Activated T-helper 17 cell treated with anti-CD3 and anti-CD28 coated beads, Interleukin-2, amount 50 U/mL, for 72 hours (primary cell): ENCODE measurements at places on chromosomes 12 and 14. TPM values are rescaled to one million over a fixed set of nuclear protein-coding genes. Genes with fewer than 3 reads are reported as not detected.

Gene ANKS1B
- 1.8 TPM for total RNA-seq

DNA sequence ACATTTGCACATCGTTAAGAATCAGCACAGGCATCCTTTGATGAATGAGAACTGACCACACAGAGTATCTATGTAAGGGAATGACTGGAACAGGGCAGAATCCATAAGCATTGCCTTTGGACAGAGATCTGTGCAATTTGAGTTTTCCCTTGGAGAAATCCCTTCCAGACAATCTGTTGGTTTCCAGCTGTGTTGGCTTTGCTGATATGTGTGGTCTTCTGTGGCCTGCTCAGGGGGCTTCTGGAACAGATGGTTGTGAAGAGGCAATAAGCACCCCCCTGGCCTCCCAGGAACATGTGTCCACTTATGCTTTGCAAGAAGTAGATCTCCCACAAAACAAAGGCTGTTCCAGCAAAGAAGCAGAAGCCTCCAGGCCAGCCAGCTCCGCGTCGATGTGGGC, 111.4 kb upstream of the TMEM132C start:
- H3K27ac ChIP-seq, result no peak overlapping the region
- no peaks in the 10 kb centered on the region for H3K27me3 ChIP-seq
- H3K4me3 ChIP-seq, result no peak overlapping the region
- no peaks in the 10 kb centered on the region for H3K36me3 ChIP-seq
- no peaks in the 10 kb centered on the region for H3K4me1 ChIP-seq

DNA sequence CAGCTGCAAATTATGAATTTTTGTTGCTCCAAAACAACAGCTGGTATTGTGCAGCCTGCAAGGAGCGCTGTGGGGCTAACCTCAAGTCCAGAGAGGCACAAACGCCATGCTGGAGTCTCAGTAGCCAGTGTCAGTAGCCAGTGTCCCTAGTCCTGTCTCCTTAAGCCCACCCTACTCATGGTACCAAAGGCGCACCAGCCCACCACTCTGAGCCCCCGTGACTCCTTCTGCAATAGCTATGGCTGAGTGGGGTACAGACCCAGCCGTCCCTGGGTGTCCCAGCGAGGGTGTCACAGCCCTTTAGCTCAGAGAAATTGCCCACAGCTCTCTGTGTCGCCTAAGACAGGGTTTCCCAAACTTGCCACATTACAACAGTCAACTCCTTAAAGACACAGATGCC, 65.2 kb downstream of the ARL6IP4 start:
- no peak for ATAC-seq
- H3K36me3 ChIP-seq, result no peaks in the 10 kb centered on the region
- no peaks in the 10 kb centered on the region for H3K27me3 ChIP-seq

Gene ADCY6
- not detected for total RNA-seq

Gene NTS
- not detected for total RNA-seq

DNA sequence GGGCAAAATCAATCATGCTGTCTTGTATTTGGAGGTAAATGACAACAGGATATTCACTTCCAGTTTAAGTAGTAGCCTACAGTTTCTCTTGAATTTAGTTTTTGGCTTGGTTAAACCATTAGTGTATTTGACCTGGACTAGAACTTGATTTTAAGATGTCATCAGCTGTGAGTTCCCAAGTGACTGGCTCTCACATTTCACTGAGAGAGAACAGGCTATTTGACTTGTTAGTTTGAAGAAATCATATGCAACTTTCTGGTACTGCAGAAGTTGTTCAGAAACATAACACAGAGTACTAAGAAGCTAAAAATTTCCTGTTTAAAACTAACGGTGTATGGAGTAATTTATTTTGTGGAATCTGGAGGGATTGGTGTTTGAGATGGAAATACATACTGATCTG, 22.3 kb downstream of the MNAT1 start:
- H3K4me1 ChIP-seq, result peaks cover 32% of the 10 kb centered on the region
- H3K27me3 ChIP-seq, result no peaks in the 10 kb centered on the region
- no peak overlapping the region for H3K4me3 ChIP-seq

Gene PRIMA1
- not detected for total RNA-seq

- ATAC-seq, result no peak
- no peaks in the 10 kb centered on the region for H3K4me1 ChIP-seq
- H3K27me3 ChIP-seq, result peaks cover 3% of the 10 kb centered on the region
- H3K36me3 ChIP-seq, result no peaks in the 10 kb centered on the region
- no peak overlapping the region for H3K27ac ChIP-seq
Measured at GRCh38 chr14:100857233-100857922, 31.5 kb downstream of the MEG3 start.

GRCh38 chr14:83827383-83827782, 1702.6 kb upstream of the FLRT2 start:
- no peak overlapping the region for H3K27ac ChIP-seq
- no peaks in the 10 kb centered on the region for H3K27me3 ChIP-seq
- no peaks in the 10 kb centered on the region for H3K4me1 ChIP-seq

- no peak overlapping the region for H3K27ac ChIP-seq
- H3K4me3 ChIP-seq, result no peak overlapping the region
- no peaks in the 10 kb centered on the region for H3K36me3 ChIP-seq
- ATAC-seq, result no peak
- H3K27me3 ChIP-seq, result no peaks in the 10 kb centered on the region
Measured at GRCh38 chr12:77151030-77151429, 85.7 kb upstream of the E2F7 start.

DNA sequence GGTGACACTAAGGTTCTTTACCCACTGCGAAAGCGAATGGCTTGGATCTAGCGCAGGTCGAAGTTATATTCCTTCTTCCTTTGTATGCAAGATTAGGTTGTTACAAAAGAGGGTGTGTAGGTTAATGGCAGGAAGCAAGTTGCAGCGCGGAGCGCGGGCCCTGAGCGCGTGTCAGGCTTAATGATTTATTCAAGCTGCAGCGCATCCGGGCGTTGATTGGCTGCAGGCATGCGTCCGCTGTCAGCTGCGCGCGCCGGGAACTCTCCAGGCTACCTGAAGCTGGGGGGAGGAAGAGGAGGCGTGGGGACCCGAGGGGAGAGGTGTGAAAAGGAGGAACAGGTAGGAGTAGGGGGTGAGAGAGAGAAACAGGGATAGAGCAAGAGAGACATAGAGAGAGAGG, 7.4 kb downstream of the ASCL1 start:
- H3K27me3 ChIP-seq, result peaks cover 71% of the 10 kb centered on the region
- H3K27ac ChIP-seq, result no peak overlapping the region
- no peaks in the 10 kb centered on the region for H3K36me3 ChIP-seq
- H3K4me3 ChIP-seq, result peak overlapping the region; percentile 54

- ATAC-seq, result peak; percentile 19
- H3K4me1 ChIP-seq, result no peaks in the 10 kb centered on the region
- H3K27me3 ChIP-seq, result no peaks in the 10 kb centered on the region
- peaks cover 60% of the 10 kb centered on the region for H3K36me3 ChIP-seq
Measured at GRCh38 chr14:35669782-35670181, 135.8 kb downstream of the INSM2 start.

GRCh38 chr14:32805979-32806378, 132.7 kb upstream of the NPAS3 start:
- no peak overlapping the region for H3K4me3 ChIP-seq
- no peaks in the 10 kb centered on the region for H3K4me1 ChIP-seq
- H3K27ac ChIP-seq, result no peak overlapping the region

DNA sequence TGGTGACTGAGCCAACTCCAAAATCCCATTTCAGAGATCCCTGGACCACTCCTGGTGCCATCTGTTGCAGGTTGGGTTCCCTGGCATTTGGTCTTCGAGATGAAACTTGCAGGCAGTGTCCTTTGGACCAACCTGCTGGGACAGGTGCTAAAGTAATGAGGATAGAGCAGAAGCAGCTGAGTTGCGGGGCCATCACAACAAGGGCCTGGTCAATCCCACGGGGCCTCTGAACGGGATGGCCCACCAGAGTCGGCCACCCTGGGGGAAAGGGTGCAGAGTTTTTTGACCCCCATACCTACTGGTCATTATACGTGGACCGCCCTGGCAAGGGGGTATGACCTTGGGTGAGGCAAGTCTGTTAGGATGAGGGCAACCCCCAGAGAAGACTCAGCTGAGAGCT, 39.3 kb downstream of the DLK1 start:
- no peak for ATAC-seq
- H3K27me3 ChIP-seq, result peaks cover 15% of the 10 kb centered on the region
- no peak overlapping the region for H3K4me3 ChIP-seq
- no peaks in the 10 kb centered on the region for H3K36me3 ChIP-seq
- H3K4me1 ChIP-seq, result no peaks in the 10 kb centered on the region

Gene OR4K14
- total RNA-seq, result not detected

Gene STYK1
- 0.17 TPM for total RNA-seq

DNA sequence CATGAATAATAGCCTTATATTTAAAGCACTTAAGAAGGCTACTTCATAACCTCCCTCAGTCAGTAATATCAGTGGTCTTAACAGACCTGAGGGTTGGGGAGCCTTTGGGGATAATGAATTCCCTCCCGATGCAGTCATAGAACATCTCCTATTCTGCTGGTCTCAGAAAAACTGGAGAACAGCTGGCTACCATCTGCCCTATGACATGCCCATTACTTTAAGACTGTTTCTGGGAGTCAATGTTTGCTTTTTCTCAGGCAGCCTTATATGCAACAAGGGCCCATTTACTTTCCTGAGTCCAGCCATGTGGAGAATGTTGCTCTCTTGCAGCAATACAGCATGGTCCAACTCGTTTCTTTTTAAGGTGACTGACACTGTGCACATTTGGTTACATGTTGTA, 161.7 kb upstream of the PARP11 start:
- H3K27me3 ChIP-seq, result no peaks in the 10 kb centered on the region
- H3K27ac ChIP-seq, result no peak overlapping the region
- no peaks in the 10 kb centered on the region for H3K36me3 ChIP-seq
- no peak overlapping the region for H3K4me3 ChIP-seq

- H3K36me3 ChIP-seq, result no peaks in the 10 kb centered on the region
- no peak overlapping the region for H3K27ac ChIP-seq
Measured at GRCh38 chr14:103070971-103071542, 13.0 kb upstream of the LBHD2 start.

DNA sequence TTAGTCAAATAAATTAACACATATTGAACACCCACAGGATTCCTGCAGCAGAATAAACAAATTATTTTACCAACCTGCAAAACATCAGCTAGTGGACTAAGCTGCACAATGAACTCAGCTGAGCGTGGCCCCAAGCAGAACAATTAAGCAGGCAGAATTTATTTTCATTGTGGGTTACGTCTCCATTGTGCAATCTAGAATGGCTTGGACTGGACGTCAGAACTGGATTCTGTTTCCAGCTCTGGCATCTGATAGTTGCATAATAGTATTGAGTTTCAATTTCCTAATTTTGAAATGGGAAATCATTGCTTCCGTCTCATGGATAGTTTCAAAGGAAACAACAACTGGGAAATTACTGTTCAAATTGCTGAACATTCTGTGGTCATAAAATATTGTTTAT, 35.5 kb upstream of the RERG start:
- ATAC-seq, result no peak
- no peak overlapping the region for H3K4me3 ChIP-seq
- peaks cover 18% of the 10 kb centered on the region for H3K27me3 ChIP-seq
- no peaks in the 10 kb centered on the region for H3K4me1 ChIP-seq
- no peak overlapping the region for H3K27ac ChIP-seq

GRCh38 chr12:131131808-131132117, 178.1 kb downstream of the ADGRD1 start:
- no peak overlapping the region for H3K4me3 ChIP-seq
- H3K36me3 ChIP-seq, result no peaks in the 10 kb centered on the region
- no peak for ATAC-seq
- H3K4me1 ChIP-seq, result no peaks in the 10 kb centered on the region
- H3K27ac ChIP-seq, result no peak overlapping the region

Gene SERPINA6
- total RNA-seq, result 0.61 TPM

GRCh38 chr14:72892103-72892878, 1.6 kb downstream of the DPF3 start:
- peak overlapping the region; percentile 85 for H3K27ac ChIP-seq
- no peaks in the 10 kb centered on the region for H3K36me3 ChIP-seq
- H3K27me3 ChIP-seq, result peaks cover 33% of the 10 kb centered on the region
- H3K4me3 ChIP-seq, result peak overlapping the region; percentile 87
- no peak for ATAC-seq
- H3K4me1 ChIP-seq, result peaks cover 19% of the 10 kb centered on the region

DNA sequence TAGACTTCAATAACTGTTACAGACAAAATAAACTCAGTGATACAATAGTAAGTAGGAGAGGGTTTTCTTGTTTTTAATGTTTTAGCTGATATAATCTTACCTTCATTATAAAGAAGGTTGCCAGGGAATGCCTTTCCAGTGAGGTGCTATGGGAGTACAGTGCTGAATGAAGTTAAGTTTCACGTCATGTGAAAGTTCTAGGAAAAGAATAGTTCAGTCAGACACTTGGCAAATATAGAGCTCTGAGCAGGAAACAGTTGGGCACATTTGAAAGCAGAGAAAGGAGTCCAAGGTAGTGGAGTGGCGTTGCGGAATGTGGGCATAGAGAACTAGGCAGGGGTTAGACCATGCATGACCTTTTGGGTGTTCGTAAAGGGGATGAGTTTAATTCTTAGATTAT, 88.6 kb upstream of the DCN start:
- H3K4me1 ChIP-seq, result no peaks in the 10 kb centered on the region
- ATAC-seq, result no peak
- H3K36me3 ChIP-seq, result no peaks in the 10 kb centered on the region
- no peak overlapping the region for H3K27ac ChIP-seq
- no peak overlapping the region for H3K4me3 ChIP-seq
- peaks cover 16% of the 10 kb centered on the region for H3K27me3 ChIP-seq

DNA sequence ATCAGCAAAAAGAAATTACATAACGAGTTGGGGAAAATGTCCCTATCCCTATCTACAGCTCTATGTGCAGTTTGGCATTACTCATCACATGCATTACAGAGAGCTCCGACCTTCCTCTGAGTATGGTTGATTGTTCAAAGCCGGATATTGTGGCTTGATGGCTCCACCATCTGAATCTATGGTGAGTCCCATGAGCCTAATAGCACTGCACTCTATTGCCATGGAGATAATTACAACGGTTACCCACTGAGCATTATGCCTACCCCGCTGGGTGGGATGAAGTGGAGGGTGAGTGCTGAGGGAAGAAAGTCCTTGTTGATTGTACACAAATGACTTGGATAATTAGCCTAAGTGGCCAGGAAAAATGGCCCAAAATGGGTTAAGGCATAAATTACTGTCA, 800.5 kb downstream of the NRXN3 start:
- no peak overlapping the region for H3K27ac ChIP-seq
- H3K4me3 ChIP-seq, result no peak overlapping the region
- ATAC-seq, result no peak
- H3K27me3 ChIP-seq, result peaks cover 4% of the 10 kb centered on the region
- no peaks in the 10 kb centered on the region for H3K4me1 ChIP-seq

Gene KCNK13
- 0.11 TPM for total RNA-seq

- no peak for ATAC-seq
- no peaks in the 10 kb centered on the region for H3K27me3 ChIP-seq
- H3K27ac ChIP-seq, result no peak overlapping the region
- peaks cover 29% of the 10 kb centered on the region for H3K36me3 ChIP-seq
- no peak overlapping the region for H3K4me3 ChIP-seq
- peaks cover 17% of the 10 kb centered on the region for H3K4me1 ChIP-seq
Measured at GRCh38 chr12:14923944-14924343, 14.4 kb downstream of the ERP27 start.
